ENCODE measurements at places on chromosomes 7 and 10. TPM values are rescaled to one million over a fixed set of nuclear protein-coding genes. Genes with fewer than 3 reads are reported as not detected.

PAPOLB gene
- 1.4 TPM for total RNA-seq

MTPN gene
- total RNA-seq = 94.6 TPM

EPHA1 gene
- not detected for total RNA-seq

- H3K27ac ChIP-seq = no peak overlapping the region
- no peak overlapping the region for H3K4me3 ChIP-seq
- DNase-seq = no peak
- H3K36me3 ChIP-seq = no peaks in the 10 kb centered on the region
- H3K4me1 ChIP-seq = no peaks in the 10 kb centered on the region
- no peaks in the 10 kb centered on the region for H3K27me3 ChIP-seq
Observed at GRCh38 chr10:3312403-3312940, 139.9 kb upstream of the PITRM1 start.

DNA sequence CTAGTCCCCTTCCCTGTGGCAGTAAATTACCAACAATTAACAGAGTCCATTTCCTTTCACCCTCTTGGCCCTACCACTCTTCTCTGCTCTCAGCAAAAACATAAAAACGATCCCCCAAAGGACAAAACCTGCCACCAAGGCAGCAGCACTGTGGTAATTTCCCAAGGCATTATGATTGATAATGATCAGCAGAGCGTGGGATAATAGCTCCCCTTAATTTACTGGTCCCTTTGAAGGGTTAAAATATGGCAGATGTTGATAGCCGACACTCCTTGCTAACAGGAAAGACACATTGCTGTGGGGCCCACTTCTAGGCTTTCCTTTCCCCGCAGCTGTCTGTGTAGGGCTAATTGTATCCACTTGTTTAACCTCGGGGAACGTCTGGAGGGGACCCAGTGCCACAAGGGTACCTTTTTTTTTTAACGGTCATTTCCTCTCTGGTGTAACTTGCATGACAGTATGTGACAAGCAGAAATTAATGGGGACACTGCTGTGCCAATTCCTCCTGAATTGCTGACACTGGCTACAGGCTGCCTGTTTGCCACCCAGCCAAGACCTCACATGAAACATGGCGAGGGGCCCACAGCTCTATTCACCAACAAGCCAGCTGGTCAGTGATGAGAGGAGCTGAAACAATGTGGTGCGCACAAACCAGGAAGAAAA lies 81.3 kb downstream of the CDK6 start:
- H3K36me3 ChIP-seq = no peaks in the 10 kb centered on the region
- H3K4me1 ChIP-seq = no peaks in the 10 kb centered on the region
- H3K4me3 ChIP-seq = no peak overlapping the region
- no peak overlapping the region for H3K27ac ChIP-seq
- no peak for DNase-seq
- H3K27me3 ChIP-seq = no peaks in the 10 kb centered on the region

C10orf67 gene
- 1.6 TPM for total RNA-seq

MMRN2 gene
- total RNA-seq = 27.6 TPM

DNA sequence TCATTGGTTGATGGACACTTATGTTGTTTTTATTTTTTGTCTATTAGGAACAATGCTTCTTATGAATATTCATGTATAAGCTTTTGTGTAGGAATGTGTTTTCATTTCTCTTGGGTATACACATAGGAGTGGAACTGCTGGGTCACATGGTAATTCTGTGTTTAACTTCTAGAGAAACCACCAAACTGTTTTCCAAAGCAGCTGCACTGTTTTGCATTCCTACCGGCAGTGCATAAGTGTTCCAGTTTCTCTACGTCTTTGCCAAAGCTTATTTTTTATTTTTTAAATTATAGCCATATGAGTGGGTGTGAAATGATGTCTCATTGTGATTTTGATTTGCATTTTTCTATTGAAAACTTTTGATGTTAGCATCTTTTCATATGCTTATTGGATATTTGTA lies 51.3 kb downstream of the ADK start:
- no peak overlapping the region for H3K4me3 ChIP-seq
- DNase-seq = no peak
- H3K36me3 ChIP-seq = no peaks in the 10 kb centered on the region
- H3K27me3 ChIP-seq = no peaks in the 10 kb centered on the region
- H3K27ac ChIP-seq = no peak overlapping the region
- peaks cover 12% of the 10 kb centered on the region for H3K4me1 ChIP-seq

DNA sequence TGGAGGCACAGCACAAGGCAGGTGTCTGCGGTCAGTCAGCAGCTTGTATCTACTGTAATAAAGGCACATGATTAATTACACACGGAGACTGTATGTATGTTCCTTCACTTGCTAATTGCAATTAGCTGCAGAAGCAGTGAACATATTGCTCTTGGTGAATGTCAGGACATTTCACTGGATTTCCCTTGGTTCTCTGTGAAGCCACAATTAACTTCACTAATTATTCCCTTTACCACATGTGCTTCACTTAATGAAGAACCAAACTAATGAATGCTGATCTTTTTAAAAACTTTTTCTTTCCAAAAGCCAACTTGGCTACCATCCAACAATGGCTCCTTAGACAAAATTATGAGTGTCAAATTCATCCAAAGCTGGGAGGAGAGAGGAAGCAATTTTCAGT lies 290.7 kb downstream of the ADRA2A start:
- H3K4me1 ChIP-seq = no peaks in the 10 kb centered on the region
- H3K27me3 ChIP-seq = no peaks in the 10 kb centered on the region
- DNase-seq = no peak
- H3K27ac ChIP-seq = no peak overlapping the region
- H3K36me3 ChIP-seq = no peaks in the 10 kb centered on the region
- no peak overlapping the region for H3K4me3 ChIP-seq

EGR2 gene
- 26.2 TPM for total RNA-seq

- no peak overlapping the region for H3K4me3 ChIP-seq
- no peak for DNase-seq
- H3K27me3 ChIP-seq = no peaks in the 10 kb centered on the region
- no peak overlapping the region for H3K27ac ChIP-seq
Observed at GRCh38 chr7:3304131-3304530, 3.1 kb downstream of the SDK1 start.

DNA sequence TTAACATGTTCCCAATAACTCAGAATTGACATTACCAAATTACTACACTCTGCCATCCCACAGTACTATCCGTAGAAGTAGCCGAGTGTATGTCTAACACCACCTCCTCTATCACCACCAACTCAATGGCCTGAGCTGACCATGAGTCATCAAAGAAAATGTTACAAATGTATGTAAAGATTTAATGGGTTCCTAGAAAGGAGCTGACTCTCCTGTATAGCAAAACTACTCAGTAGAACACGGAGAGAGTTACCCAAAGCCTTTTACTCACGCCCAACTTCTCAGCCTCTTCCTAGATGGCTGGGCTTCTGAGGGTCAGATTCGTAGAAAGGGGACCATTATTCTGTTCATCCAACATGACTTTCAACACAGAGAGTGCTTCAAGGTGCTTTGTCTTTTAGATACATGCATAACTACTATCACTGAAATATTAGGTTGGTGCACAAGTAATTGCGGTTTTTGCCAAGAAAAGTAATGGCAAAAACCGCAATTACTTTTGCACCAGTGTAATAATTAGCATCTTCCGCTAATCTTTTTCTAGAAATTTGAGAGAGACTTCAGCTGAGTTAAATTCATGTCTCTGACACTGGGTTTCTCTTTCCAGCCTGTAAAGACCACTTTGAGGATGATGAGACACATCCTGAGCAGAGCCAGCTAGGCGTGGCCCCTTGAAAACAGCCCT lies 24.0 kb upstream of the NANOS1 start:
- no peaks in the 10 kb centered on the region for H3K27me3 ChIP-seq
- H3K4me1 ChIP-seq = peaks cover 7% of the 10 kb centered on the region
- H3K4me3 ChIP-seq = no peak overlapping the region
- H3K27ac ChIP-seq = no peak overlapping the region
- no peaks in the 10 kb centered on the region for H3K36me3 ChIP-seq
- no peak for DNase-seq

GRCh38 chr7:119949053-119949452 lies 323.9 kb upstream of the KCND2 start:
- H3K27me3 ChIP-seq = no peaks in the 10 kb centered on the region
- H3K36me3 ChIP-seq = no peaks in the 10 kb centered on the region
- H3K27ac ChIP-seq = no peak overlapping the region
- DNase-seq = no peak

- H3K27me3 ChIP-seq = no peaks in the 10 kb centered on the region
- no peaks in the 10 kb centered on the region for H3K36me3 ChIP-seq
- H3K4me1 ChIP-seq = peaks cover 40% of the 10 kb centered on the region
- H3K27ac ChIP-seq = no peak overlapping the region
- no peak for DNase-seq
- no peak overlapping the region for H3K4me3 ChIP-seq
Observed at GRCh38 chr7:77729574-77730348, 33.5 kb downstream of the RSBN1L start.

DNA sequence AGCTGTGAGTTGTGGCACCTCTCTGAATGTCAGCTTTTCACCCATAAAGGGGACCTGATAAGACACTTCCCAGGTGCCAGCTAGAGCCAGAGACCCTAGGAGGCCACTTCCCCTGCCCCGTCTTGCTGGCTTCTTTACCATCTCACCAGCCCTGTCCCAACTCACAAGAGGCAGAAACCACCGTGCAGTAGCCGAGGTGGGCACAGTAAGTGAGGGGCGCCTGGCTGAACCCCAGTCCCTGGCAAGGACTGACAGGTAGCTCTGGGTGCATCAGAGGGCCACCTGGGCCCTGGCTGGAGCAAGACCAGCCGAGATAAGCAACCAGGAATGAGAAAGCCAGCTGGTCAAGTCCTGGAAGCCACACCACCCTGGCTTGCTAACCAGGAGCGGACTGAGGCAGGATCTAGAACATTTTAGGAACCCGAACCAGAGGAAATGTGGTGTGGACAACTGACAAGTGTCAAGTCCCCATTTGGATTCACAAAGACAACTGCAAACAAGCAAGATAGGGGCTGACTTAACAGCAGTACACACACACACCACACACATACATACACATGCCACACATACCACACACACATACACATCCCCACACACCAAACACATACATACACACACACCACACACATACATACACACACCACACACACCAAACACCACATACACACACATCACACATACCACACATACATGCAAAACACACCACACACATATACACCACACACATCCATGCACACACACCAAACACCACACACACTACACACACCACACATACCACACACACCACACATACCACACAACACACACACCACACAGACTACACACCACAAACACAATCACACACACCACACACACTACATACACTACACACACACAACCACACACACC lies 20.8 kb downstream of the OGDHL start:
- no peak overlapping the region for H3K4me3 ChIP-seq
- H3K36me3 ChIP-seq = no peaks in the 10 kb centered on the region
- no peaks in the 10 kb centered on the region for H3K27me3 ChIP-seq

PILRA gene
- 27.3 TPM for total RNA-seq

- no peaks in the 10 kb centered on the region for H3K4me1 ChIP-seq
- no peaks in the 10 kb centered on the region for H3K27me3 ChIP-seq
- no peaks in the 10 kb centered on the region for H3K36me3 ChIP-seq
- no peak overlapping the region for H3K4me3 ChIP-seq
Observed at GRCh38 chr7:79968077-79968648, 166.5 kb upstream of the GNAI1 start.

GRCh38 chr7:9608560-9608959 lies 1175.2 kb downstream of the NXPH1 start:
- no peaks in the 10 kb centered on the region for H3K36me3 ChIP-seq
- no peak for DNase-seq
- no peaks in the 10 kb centered on the region for H3K4me1 ChIP-seq
- no peaks in the 10 kb centered on the region for H3K27me3 ChIP-seq
- no peak overlapping the region for H3K4me3 ChIP-seq
- H3K27ac ChIP-seq = no peak overlapping the region

DNA sequence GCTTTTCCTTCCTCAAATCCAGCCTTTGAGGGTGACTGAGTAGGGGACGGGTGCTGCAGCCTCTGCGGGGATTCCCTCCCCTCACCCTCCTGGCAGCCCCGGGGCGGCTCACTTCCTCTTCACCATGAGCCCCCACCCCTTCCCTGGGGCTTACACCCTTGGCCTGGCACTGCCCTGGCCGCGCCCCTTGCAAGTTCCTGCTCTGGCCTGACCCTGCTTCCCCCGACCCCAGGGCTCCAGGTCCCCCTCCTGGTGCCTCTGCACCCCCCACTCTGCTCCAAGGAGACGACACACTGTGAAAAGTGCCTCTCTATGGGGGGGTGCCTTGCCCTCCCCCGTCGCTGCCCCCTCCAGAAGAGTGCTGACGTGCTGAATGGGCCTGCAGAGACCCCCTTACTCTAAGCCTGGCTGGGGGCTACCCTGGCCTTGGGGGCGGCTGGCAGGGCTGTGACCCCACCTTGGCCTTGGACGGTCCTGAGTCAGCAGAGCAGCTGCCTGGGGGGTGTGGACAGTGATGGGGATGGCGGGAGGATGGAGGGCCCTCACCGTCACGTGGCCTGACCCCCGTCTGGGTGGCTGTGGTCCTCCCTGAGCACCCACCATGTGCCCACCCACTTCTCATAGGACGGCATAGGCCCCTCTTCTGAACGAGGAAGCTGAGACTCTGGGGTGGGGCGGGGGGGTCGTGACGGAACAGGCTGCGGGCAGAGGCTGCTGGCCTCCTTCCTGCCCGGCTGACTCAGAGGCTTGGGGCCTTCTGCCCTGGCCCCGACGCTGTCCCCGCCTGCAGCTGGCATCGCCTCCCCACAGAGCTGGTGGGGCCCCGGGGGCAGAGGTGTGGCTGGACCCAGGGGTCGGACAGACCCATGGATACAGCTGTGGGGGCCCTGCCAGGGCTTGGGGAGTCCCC lies 9.8 kb downstream of the LFNG start:
- peak; percentile 42 for DNase-seq
- H3K4me1 ChIP-seq = peaks cover 62% of the 10 kb centered on the region
- peak overlapping the region; percentile 82 for H3K27ac ChIP-seq
- H3K4me3 ChIP-seq = no peak overlapping the region
- H3K27me3 ChIP-seq = no peaks in the 10 kb centered on the region

AGFG2 gene
- total RNA-seq = 35.9 TPM

TET1 gene
- 7.5 TPM for total RNA-seq

DNA sequence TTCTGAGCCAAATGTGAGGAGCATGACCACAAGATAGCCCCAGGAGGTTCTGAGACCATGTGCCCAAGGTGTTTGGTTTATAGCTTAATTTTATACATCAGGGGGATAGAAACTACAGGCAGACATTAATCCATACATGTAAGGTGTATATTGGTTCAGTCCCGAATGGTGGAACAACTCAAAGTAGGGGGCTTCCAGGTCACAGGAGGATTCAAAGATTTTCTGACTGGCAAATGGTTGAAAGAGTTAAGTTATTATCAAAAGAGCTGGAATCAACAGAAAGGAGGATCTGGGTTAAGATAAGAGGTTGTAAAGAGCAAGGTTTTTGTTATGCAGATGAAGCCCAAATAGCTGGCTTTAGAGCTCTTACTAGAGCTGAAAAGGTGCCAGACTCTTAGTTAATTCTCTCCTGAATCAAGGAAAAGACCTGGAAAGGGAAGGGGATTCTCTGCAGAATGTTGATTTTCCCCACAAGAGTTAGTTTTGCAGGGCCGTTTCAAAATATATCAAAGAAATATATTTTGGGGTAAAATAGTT lies 640.0 kb downstream of the IPMK start:
- H3K36me3 ChIP-seq = no peaks in the 10 kb centered on the region
- DNase-seq = no peak
- no peak overlapping the region for H3K27ac ChIP-seq
- no peaks in the 10 kb centered on the region for H3K27me3 ChIP-seq

TRIP6 gene
- 75.6 TPM for total RNA-seq

All from tibial nerve (tissue), 4 donors.